ENCODE measurements at places on chromosomes 7 and 10.
A peak's percentile ranks its signal among the peaks of the same experiment; 100 is the strongest.

GRCh38 chr7:51026341-51026740, 243.6 kb upstream of the GRB10 start:
- no peak for DNase-seq

GRCh38 chr10:62610649-62611229, 193.8 kb upstream of the ADO start:
- peak; percentile 74 for DNase-seq

- no peak for DNase-seq
Measured at GRCh38 chr7:130907439-130907838, 173.4 kb upstream of the KLF14 start.

DNA sequence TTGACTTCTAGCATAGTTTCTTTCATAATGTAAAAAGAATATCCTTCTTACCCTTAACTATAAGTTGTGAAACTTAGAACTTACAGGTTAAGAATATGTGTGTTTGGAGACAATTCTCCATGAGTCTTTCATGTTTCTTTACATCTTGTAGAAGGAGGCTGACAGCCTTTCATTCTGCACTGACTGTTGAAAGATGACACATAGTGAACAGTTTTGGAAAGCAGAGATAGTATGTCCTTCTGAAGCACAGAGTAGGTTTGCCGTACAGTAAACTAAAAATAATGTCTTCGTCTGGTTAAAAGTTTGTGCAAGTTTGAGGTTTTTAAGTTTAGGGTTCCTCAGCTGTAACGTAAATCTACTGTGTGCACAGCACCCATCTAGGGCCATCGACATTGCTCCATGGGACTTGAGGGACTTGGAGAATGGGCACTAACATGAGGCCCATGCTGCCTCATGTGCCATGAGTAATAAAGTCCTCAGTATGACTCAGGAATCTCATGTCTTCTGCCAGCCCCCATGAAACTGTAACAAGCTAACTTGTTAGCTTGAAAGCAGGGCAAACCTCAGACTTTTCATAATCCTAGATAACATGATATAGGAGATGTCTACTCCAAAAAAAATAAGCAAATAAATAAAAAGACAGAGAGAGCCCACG, 24.5 kb upstream of the ELAPOR2 start:
- no peak for DNase-seq

- DNase-seq: no peak
Measured at GRCh38 chr7:106776618-106777347, 88.3 kb upstream of the PIK3CG start.

DNA sequence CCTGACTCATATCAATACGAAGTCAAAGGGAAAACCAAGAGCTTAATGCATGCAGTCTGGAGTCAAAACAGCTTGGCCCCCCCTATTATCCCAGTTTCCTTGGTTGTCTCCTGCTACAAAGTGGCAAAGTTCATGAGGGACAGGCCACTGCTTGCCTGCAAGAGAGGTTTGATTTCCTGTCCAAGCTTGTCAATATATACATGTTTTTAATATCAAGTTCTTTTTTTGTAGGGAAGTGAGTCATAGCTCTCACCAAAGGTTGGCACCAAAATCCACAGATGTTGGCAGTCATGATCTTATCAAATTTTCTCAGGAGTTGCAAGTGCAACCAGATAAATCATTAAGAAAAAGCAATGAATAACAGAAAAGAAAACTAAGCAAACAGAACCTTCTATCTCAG, 176.8 kb downstream of the COBL start:
- no peak for DNase-seq

DNA sequence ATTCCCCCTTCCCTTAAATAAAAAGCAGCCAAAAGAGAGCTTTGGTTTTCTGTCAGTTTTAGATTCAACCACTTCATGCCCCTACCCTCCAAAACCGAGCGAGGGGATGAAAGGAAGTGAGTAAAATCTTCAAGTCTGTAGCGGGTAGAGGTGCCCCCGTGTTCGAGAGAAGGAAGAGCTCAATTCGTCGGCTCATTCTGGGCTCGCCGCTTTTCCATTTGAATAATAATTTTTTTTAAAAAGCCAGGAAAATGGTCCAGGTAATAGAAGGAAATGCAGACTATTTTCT, 436.2 kb upstream of the GALNT17 start:
- DNase-seq: no peak

DNA sequence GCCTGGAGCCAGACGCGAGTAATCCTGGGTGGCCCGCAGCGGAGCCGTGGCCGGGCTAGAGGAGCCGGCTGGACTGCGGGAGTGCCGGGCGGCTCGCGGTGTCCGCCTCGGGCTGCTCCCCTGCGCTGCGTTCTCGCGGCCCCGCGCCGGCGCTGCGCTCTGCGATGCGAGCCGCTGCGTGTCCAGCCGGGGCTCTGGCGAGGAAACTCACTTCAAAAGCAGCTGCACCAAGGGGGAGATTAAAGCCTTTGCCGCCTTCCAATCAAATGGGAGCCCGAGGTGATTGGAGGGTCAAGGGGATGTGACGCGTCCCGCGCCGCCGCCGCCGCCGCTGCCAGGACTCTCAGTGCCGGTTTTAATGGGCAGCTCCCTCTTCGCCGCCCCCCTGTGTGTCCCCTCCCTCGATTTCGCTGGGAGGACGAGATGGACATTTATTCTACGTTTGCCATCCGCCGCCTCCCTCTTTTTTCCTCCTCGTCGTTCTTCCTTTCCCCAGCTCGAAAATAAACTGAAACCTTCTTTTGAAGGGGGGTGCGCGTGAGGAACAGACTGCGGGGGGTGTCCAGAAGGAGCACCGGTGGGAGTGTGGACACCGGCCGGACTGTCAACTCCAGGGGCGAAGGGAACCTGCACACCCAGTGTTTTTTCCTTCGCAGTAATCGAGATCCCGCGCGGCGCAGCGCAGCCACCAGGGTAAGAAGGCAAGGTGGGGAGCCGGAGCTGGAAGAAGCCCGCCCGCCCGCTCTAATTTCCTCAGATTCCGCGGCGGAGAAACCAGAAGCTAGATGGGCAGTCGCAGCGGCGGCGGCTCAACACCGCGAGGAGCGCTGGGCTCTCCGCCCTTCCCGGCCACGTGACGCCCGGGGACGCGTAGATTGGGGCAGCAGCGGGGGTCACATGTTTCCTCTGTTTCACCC, at the start of gene ZNF503:
Gene ZNF503 (minus strand): TSS at position 196 of the 917 bp plus-strand sequence. CDS start 345 bp downstream, outside the sequence.
- DNase-seq: no peak

- no peak for DNase-seq
Measured at GRCh38 chr7:78124216-78124615, 325.6 kb downstream of the PHTF2 start.

DNA sequence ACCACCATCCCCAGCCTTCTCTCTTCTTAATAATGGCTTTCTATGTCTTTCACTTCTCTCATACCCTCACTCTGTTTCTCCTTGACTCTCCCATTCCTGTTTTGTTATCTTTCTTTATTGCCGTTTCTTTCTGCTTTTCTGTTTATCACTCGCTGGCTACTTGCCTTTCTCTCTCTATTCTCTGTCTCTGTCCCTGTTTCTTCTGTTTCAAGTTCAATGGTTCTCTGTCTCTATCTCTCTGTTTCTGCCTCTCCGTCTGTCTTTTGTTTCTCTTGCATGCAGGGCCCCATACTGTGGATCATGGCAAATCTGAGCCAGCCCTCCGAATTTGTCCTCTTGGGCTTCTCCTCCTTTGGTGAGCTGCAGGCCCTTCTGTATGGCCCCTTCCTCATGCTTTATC, at the start of gene OR6V1:
Gene OR6V1 (plus strand): TSS at position 301 of the 400 bp plus-strand sequence. CDS start 0 bp downstream, at position 301.
- no peak for DNase-seq

DNA sequence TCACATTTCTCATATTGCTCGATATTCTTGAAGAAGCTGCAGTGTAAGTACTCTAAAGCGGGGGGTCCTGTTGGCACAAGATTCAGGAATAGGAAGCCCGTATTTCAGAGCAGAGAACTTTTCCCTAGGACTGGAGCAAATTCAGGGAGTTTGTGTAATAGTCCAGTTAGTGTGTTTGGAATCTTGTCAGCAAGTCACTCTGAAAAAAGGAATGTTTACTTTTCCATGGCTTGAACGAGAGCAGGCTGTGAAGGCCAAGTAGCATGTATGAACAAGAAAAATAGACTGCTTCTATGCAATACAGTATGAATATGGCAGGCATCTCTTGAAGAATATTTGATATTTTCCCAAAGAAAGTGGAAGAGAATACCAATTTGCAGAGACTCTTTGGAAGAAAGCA, 39.8 kb downstream of the CDC123 start:
- DNase-seq: no peak

GRCh38 chr10:92027141-92027540, 103.6 kb downstream of the BTAF1 start:
- DNase-seq: no peak

DNA sequence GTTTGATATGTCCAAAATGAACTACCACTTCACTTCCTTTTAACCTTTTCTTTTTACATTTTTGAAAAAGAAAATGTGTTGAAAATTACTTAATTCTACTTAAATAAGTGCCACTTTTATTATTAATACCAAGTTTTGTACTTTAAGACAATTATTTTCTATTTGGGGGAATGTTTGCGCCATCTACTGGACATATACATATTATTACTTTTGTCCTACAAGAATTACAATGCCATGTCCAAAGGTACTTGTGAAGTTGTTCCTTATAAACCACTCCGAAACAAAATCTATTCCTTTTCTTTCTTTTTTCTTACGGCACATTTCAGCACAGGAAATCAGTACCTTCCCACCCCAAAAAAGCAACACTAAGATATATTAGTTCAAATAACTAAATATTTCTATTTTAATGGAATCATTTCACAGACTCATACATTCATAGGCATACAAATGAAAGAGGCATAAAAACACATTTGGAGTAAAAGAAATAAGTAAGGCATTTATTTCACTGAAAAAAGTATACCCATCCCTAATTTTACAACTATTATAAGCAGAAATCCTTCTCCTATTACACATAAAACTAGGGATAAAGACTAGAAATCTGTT, 169.9 kb downstream of the RNF133 start:
- DNase-seq: no peak

DNA sequence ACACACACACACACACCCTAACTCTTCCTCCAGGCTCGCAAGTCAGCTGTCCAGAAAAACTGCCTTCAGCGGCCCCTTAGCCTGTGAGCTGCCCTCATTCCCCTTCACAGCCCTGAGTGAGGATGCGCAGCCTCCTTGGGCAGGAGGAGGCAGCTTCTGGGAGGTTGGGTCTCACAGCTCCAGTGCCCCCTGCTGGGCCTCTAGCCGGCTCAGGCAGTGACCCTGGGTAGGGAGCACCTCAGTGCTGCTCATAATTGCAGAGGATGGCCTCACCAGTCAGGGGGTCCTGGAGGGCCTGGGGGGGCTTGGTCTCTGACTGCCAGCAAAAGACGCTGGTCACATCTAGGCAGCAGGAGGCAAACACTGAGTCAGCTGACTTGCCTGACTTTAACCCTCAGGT, 43.7 kb downstream of the ZNF273 start:
- no peak for DNase-seq

DNA sequence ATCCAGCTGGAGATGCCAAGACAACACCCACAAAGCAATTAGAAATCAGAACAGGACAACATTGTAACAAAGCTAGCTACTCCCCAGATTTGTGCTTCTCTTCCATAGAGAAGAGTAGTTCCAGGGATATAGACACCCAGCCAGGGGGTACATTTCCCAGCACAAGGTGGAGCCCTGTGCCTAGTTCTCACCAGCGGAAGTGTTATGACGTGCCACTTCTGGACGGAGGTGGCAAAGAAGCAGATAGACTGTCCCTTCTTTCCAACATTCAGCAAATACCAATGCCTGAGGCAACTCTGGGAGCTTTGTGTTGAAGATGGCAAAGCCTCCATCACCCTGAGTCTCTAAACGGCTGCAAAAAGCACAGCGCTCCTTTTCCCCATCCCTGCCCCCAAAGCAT, 23.4 kb upstream of the GSAP start:
- no peak for DNase-seq

DNA sequence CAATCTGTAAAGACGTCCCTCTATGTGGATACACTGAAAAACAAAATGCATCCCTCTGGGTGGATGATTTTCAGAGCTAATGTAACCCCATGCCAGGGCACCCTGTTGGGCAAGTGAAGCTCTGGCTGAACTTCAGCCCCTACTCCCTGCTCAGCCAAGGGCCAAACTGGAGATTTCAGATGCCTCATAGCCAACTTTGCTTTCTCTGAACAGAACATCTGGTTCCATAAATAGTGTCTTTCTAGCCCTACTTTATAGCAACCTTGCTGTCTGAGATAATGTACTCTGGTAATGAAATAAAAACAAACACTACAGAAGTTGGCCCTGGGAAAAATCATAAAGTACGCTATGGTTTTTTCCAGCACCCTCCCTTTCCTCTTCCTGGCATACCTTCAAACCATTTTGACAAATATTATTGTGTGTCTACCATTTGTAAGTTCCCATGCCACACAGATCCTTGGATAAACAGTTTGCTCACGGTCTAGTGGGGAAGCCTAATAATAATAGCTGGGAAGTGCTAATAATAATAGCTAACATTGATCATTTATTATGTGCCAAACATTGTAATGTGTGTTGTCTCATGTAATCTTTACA, 3.4 kb downstream of the ENTPD1 start:
- no peak for DNase-seq

- no peak for DNase-seq
Measured at GRCh38 chr10:61399406-61399805, 53.8 kb downstream of the TMEM26 start.

GRCh38 chr10:84336406-84337090, 8.2 kb downstream of the CCSER2 start:
- no peak for DNase-seq

Data from activated T-cell treated with anti-CD3 and anti-CD28 coated beads for 4 hours (primary cell).